Right ventricle myocardium superior (tissue), 1 donor: ENCODE measurements at places on chromosomes 6 and 20. TPM values are rescaled to one million over a fixed set of nuclear protein-coding genes. Genes with fewer than 3 reads are reported as not detected.

DNA sequence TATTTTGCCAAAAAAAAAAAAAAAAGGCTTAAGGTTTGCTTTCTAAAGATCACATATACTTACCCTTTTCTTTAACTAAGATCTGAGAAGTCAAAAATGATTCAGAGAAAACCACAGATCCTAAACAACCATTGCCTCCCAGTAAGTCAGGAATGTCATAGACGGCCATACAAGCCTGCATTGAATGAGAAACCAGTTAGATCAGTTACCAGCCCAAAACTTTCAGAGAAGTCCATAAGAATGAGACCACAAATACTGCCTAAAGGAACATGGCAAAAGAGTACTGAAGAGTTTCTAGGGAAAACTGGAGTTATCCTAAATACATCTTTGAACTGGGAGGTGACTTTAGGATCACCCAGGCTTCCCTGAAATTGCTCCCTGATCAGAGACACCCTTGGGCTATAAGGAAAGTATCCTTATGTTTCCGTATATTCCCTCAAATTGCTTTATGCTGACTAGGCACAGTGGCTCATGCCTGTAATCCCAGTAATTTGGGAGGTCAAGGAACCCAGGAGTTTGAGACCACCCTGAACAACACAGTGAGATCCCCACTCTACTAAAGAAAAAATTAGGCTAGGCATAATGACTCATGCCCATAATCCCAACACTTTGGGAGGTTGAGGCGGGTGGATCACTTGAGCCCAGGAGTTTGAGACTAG lies 79.4 kb upstream of the SLC4A11 start:
- no peak for DNase-seq

GRCh38 chr20:50027611-50028105 lies 44.9 kb downstream of the SNAI1 start:
- DNase-seq = peak; percentile 87

- no peak for DNase-seq
These were observed 1.8 kb upstream of the NDUFAF4 start for GRCh38 chr6:96899451-96899998.

GRCh38 chr20:18647777-18648176 lies 59.9 kb downstream of the DTD1 start:
- DNase-seq = no peak

- no peak for DNase-seq
These were observed 9.0 kb upstream of the LCA5 start for GRCh38 chr6:79546186-79546585.

GRCh38 chr6:132830334-132830751 lies 16.0 kb downstream of the RPS12 start:
- no peak for DNase-seq

GRCh38 chr20:62427172-62428001 lies at the start of gene RBBP8NL:
TSS of gene RBBP8NL (minus strand) at chr20:62427539. CDS start at chr20:62419647, 7,892 bp downstream.
- no peak for DNase-seq

GRCh38 chr20:19210391-19211155 lies 1.9 kb upstream of the SLC24A3 start:
- no peak for DNase-seq

DNA sequence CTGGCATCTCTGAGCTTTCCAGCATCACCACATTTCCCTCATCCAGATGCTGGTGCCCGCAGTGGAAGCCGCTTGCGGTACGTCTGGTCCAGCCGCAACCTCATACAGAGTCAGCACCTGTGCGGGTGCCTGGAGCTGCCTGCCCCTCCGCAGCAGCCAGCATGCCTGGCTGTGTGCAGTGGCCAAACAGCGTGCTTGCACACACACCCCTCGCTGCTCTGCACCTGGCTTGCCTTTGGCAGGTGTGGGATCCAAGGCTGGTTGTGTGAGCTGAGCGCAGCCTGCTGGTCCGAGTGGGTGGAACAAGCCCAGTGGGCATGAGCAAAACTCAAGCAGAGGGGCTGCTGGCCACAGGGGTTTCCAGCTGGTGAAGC lies 3.1 kb upstream of the HINT3 start:
- no peak for DNase-seq

- no peak for DNase-seq
These were observed 140.6 kb upstream of the SCGN start for GRCh38 chr6:25511376-25511775.

The TMEM244 gene
- not detected for total RNA-seq

The PTPRK gene
- 27.9 TPM for total RNA-seq

The HLA-DQA2 gene
- 1.6 TPM for total RNA-seq

The CTAGE9 gene
- total RNA-seq = not detected

The ADGRB3 gene
- 2.0 TPM for total RNA-seq

The VWA7 gene
- 9.5 TPM for total RNA-seq

The FOXC1 gene
- total RNA-seq = 3.5 TPM

The HCRTR2 gene
- not detected for total RNA-seq

The NFATC2 gene
- total RNA-seq = 2.0 TPM
